ENCODE measurements at places on chromosomes 4 and X.

GRCh38 chr4:156875704-156876103 lies 95.9 kb downstream of the PDGFC start:
- no peak for DNase-seq

DNA sequence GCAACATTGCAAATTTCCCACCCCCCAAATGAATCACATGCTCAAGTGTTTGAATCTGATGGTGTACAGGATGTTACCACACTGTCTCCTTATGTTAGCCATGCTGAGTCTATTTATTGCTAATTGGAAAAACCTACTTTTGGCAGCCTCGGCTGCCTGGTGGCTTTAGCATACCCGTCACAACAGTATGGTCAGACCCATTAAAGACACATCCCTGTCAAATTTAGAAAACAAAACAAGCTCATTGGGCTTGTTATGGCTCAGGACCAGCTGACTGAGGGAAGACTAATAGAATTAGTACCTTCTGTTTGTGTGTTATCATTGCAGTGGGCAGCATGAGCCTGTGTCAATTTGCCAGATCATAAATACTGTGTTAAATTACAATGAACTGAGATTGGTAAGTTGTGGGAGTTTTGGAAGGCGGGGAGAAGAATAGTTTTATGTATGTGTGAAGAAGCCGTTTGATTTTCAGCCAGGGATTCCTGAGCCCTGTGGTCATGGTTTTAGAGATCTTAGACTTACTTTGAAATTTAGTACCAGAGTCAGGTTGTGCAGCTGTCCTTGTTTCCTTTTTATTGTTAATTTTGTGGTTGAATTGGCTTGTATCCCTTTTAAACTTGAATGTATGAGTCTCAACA lies 66.8 kb downstream of the POLA1 start:
- DNase-seq, result no peak

- no peak for DNase-seq
Measured at GRCh38 chrX:16484338-16484737, 165.6 kb upstream of the S100G start.

DNA sequence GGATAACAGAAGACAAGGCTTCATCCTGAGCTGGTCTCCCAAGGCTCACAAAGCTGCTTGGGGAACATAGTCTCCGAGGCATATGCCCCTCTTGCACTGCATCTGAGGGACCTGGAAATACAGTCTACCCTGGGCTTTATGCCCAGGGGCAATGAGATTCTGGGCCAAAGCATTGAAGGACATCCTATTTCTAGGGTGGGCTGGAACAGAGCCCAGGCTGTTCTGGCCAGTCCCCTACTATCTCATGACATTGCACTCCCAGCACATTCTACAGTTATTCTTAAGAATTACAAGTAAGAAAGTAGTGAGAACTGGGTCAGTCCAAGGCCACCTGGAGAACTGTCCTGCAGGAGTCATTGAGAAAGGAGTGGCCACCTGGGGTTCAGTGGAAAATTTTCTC lies 107.6 kb downstream of the USP46 start:
- no peak for DNase-seq

DNA sequence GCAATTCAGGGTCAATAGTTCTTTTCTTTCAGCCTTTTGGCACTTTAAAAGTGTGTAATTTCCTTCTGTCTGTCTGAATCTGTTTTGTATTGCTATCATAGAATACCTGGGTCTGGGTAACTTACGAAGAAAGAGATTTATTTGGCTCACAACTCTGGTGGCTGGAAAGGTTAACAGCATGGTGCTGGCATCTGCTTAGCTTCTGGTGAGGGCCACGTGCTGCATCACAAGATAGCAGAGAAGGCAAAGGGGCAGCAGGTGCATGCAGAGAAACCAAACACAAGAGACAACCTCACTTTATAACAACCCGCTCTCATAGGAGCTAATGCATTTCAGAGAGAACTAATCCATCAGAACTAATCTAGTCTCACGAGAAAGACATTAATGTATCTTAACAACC lies 18.8 kb downstream of the RGN start:
- DNase-seq, result no peak

DNA sequence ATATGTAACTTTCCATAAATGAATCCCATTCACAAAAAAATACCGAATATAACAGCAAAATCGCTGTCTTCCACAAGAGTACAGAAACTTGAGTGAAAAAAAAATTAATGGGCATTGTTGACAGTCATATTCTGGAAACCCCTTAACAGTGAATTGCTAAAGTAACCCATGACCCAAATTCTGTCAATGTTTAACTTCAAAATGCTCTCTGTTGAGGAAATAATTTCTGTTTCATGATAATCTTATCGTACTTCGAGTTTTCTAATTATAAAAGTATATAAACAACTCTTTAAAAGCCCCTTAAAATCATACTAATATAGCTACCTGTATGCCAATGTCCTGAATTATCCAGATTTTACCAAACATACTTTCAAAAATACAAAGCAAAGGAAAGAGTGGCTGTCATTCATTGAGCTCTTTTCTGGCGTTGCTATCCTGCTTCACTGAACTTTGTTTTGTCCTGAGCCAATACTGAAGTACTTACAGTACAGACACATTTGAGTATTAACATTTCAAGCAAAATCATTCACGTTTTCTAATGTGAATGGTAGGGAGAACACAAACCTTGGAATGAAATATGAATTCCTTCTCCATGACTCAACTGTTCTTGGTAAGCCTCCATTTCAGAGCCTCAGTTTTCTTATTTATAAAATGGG lies 2.4 kb downstream of the XAGE3 start:
- DNase-seq, result no peak

GRCh38 chr4:90842960-90843359 lies 715.8 kb downstream of the CCSER1 start:
- no peak for DNase-seq
